ENCODE measurements at places on chromosomes 5 and 9.

DNA sequence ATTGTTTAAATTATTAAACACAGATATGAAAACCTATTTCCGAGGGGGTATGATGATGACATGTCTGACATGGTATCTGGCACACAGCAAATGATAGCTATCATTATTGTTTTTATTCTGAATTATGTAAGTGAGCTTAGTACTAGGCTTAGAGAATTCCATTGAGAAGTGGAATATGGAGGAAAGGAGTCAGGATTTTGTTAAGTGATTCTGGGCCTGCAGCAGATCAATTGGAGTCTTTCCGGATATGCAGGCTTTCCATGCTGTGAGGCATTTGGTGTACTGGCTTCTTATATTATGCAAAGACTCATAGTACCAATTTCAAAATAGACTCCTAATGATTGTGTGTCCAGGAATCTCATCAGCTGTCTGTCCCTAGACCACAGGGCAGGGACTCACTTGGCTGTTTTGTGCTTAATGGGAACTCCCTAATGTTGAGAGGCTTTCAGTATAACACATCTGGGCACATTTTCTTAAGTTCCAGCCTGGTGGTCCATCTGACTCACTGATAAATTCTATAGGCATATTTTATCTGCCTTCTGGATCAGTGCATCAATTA, 180.0 kb upstream of the KLF9 start:
- DNase-seq, result no peak

DNA sequence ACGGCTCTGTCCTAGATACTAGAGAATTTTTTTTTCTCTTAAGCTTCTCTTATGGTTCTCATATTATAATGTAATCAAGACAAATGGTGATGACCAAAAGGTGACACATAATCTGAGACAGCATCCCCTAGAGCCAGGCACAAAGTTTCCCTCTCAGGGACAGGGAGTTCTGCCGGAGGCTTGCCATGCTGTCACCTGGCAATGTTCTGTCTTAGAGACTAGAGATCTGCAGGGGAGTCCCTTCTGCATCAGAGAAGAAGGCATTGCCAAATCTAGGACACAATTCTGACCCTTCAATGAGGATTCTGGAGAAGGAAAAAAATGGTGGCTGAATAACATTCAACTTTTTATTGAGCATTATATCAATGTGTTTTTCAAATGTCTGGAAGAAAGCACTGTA, 261.2 kb upstream of the TRPC7 start:
- no peak for DNase-seq

DNA sequence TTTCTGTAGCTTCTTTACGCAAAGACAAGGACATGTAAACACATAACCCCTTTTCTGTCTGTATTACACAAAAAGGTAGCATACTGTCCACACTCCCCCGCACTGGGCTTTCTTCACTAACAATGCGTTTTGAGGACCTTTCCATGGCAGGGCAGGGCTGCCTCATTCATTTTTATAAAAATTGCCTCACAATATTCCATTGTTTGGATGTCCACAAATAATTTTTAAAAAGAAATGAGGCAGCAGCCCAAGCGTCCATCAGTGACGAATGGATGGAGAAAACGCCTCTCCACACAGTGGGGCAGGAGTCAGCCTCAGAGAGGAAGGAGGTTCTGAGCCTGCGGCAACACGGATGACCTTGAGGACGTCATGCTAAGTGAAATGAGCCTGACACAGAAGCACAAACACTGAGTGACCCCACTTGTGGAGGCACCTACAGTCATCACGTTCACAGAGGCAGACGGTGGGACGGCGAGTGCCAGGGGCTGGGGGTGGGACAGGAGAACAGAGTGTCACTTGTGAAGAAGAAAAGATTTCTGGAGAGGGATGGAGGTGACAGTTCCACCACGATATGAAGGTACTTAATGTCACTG, 67.8 kb downstream of the RASGEF1C start:
- no peak for DNase-seq

DNA sequence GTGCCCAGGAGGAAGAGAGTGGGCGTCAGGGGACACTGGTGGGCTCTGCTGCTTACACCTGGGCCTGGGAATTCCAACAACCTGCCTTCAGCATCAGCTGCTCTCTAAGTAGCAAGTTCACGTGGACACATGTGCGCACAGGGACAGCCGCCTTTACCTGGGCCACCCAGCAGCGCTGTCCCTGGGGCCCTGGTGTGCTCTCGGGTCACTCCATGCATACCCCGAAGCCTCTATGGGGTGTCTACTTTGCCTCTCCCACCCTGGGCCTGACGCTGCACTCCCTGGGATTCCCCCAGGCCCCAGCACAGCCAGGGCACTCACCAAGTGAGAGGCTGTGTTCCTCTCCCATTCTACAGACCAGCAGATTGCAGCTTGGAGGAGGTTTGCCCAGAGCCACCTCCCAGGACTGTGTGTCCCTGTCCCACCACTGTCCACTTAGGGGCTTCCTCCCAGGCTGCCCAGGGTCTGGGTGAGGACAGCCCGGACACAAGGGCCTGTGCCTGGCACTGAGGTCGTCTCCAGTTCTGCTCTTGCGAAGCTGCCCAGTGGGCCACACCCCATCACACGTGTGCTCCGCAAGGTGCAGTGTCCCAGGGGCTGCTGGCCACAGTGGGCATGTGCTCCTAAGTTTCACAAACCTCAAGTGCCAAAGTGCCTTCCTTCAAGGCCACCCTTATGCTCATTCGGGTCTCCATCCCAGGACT, 5.9 kb downstream of the NINJ1 start:
- DNase-seq, result no peak

GRCh38 chr9:120482424-120483186, 97.4 kb downstream of the CDK5RAP2 start:
- no peak for DNase-seq

DNA sequence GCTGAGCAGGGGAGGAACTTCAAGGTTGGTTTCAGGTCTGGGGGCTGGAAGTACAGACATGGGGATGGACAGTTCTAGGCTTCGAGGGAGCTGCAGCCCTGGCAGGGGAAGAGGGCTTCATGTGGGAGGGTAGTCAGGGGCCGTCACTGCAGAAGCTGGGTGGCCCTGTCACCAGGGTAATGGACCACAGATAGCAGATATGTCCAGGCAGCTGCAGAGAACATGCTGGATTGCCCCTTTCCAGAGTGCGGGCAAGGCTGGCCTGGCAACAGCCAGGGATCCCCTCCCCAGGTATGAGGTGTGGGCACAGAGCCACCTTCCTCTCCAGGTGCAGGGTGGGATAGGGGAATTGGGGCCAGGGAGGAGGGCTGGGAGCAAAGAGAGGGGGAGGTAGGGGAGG, 206.5 kb downstream of the GADD45G start:
- no peak for DNase-seq

GRCh38 chr5:153572411-153573145, 82.1 kb downstream of the GRIA1 start:
- no peak for DNase-seq

DNA sequence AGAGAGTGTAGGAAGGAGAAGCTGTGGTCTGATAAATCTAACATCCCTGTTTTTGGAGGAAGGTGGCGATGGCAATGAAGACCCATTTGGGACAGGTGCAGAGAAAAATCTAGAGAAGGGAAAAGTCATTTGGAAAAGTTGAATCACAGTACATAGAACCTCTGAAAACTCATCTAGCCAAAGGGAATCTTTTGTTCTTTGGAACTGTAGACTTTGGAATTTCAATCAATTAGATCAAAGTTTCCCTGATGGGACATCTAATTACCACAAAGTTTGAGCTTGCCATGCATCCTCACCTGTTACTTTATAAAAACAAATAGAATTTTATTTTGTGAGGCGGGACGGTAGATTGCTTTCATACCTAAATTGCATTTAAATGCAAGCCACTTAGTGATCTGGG, 294.9 kb downstream of the TRPM3 start:
- DNase-seq, result no peak

DNA sequence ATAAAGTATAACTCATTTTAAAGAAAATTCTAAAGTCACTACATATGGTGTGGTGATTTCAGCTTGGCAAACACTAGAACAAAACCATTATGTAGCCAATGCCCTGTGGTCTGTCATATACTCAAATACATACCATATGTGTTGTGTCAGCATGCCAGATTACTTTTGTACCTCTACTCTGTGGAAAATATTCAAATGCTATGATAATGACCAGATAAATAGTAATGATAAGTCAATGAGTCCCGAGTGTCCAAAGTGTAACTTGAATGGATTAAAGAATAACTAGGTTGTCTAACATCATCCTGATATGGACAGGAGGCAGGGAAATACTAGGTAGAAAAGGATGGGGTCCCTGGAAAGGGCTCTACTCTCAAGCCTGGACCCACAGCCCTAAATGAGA, 58.0 kb upstream of the IL6ST start:
- no peak for DNase-seq

- no peak for DNase-seq
Measured at GRCh38 chr5:44260793-44261192, 128.4 kb downstream of the FGF10 start.

DNA sequence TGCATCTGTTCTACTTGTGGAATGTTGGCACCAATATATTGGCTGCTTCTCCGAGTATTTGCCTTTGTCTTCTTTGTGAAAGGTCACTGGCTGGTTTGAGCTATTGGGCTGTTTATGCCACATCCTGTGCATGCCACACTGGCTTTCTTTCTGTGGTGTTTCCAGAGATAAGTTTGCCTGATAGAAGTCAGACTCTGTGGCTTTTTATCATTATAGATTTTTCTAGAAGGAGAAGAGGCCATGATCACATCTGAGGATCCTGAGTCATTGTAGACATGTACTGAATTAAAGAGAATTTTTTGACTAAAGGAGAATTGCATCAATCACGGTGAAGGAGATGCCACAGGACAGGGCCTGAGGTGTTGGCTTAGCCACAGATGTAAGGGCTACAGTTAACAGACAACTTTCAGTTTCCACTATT, 26.5 kb upstream of the CDKN2B start:
- DNase-seq, result no peak

- DNase-seq, result no peak
Measured at GRCh38 chr5:93746406-93747056, 5.1 kb upstream of the POU5F2 start.

- no peak for DNase-seq
Measured at GRCh38 chr5:10118150-10118549, 131.5 kb downstream of the ATPSCKMT start.

GRCh38 chr5:38692346-38692745, 135.9 kb upstream of the LIFR start:
- DNase-seq, result no peak

Measured in activated T-cell treated with anti-CD3 and anti-CD28 coated beads for 48 hours (primary cell).